ENCODE measurements at places on chromosomes 6 and 20.

DNA sequence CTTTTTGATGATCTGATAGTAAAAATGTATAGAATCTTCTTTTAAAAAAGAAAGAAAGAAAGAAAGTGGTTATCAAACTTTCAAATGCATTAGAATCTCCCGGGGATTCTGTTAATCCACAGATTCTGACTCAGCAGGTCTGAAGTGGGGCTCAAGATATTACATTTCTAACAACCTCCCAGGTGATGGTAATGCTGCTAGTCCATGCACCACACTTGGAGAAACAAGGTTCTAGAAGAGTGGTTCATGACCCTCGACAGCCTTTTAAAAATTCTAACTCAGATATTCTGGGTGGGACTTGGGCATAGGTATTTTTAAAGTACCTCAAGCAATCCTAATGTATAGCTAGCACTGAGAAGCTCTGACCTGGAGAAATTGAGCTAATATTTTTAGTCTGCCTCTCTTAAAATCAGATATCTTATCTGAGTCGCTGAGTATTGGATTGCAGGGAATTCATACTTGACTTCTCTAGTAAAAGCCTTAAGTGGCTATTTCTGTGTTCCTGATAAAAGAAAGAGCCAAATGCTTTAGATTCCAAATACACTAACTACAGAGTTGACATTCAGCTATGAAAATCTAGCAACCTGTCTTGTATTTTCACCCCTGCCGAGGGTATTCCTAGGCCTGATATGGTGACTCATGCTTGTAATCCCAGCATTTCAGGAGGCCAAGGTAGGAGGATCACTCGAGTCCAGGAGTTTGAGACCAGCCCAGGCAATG, 252.4 kb downstream of the PHACTR1 start:
- no peak for DNase-seq

GRCh38 chr20:10513931-10514575, 78.9 kb downstream of the SLX4IP start:
- DNase-seq = no peak

DNA sequence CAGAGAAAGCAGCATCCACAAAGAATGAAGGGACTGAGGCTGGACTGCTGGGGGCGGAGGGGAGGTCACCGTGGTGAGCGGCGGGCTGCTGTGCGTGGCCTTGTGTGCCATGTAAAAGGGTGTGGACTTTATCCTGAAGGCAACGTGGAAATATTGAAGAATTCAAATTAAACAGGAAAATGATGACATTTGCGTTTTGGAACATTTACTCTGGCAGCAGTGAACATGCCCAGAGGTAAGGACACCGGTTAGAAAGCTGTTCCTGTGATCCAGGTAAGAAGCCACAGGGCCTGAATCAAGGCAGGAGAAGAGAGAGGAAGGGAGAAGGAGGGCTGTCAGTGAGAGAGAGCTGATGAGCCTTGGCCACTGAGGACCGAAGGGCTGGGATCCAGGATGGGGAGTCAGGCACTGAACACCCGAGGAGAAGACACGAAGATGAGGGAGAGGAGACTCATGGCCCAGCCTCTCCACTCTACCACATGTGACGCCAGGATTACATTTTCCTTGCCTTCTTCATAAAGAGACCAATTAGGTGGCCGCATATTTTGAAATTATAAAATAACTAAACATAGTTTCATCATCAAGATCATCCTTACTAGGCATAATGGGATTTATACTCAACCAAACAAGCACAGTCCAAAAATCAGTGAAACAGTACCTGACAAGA, 58.4 kb downstream of the TRAM2 start:
- no peak for DNase-seq

DNA sequence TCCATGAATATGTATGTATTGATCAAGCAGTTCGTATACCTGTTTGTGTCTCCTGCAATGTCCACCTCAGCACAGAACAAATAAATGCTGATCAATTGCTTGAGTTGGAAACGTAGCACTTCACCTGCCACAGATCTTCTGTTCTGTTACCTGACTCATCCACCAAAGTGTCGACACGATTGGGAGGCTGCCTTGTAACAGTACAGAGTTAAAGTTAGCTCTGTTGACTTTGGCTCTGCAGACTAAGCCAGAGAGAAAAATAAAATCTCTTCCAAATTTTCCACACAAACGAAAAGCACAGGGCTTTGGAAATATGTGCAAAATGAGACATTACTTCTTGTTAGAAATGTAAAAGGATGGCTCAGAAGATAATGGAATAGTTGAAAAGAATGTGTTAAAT, 245.4 kb downstream of the NRN1 start:
- DNase-seq = no peak

DNA sequence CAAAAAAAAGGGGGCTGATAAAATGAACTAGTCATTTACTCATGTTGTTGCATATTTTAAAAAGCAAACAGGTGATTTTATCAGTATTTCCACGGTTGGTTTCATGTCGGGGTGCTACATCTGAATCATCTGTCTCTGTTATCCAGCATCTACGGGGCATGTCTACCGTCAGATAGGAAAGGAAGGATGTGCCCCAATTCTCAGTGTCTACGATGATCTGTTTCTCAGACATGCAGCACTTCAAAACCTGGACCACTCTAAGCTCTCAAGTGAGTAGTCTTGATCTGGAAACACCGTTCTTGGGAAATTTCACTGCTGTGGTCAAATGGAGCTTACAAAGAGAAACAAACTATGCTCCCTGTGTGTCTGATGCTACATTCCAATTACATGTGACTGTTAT, 240.3 kb upstream of the TAB2 start:
- no peak for DNase-seq

DNA sequence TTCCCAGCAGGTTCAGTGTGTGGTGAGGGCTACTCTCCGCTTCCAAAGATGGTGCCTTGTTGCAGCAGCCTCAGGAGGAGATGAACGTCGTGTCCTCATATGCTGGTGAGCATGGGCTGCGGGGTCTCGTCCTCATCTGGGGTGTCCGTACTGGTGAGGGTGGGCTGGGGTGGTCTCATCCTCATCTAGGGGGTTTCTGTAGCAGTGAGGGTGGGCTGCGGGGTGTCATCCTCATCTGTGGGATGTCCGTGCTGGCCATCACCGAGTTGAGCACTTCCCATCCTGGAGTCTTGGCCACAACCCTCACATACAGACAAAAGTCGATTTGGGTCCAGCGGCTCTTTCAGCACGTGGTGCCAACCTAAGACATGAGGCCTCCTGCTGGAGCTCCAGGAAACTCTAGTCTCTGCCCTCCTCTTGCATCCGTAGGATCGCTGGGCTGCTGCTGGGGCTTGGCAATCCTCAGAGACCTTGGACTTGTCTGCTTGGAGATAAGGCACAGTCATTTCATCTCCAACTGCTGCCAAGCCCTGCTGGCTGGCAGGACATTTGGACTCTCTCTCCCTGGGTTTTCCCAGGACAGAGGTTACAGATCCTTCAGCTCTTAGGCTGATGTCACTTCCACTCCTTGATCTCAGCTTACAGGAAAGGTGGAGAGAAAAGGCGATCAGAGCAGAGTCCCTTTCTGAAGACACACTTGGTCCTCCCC, 160.4 kb downstream of the PACRG start:
- no peak for DNase-seq

GRCh38 chr6:138440758-138441357, 36.8 kb downstream of the HEBP2 start:
- DNase-seq = no peak

- no peak for DNase-seq
Observed at GRCh38 chr6:27753668-27754407, 158.4 kb downstream of the OR2B2 start.

- DNase-seq = no peak
Observed at GRCh38 chr6:27095914-27096313, 151.6 kb upstream of the PRSS16 start.

DNA sequence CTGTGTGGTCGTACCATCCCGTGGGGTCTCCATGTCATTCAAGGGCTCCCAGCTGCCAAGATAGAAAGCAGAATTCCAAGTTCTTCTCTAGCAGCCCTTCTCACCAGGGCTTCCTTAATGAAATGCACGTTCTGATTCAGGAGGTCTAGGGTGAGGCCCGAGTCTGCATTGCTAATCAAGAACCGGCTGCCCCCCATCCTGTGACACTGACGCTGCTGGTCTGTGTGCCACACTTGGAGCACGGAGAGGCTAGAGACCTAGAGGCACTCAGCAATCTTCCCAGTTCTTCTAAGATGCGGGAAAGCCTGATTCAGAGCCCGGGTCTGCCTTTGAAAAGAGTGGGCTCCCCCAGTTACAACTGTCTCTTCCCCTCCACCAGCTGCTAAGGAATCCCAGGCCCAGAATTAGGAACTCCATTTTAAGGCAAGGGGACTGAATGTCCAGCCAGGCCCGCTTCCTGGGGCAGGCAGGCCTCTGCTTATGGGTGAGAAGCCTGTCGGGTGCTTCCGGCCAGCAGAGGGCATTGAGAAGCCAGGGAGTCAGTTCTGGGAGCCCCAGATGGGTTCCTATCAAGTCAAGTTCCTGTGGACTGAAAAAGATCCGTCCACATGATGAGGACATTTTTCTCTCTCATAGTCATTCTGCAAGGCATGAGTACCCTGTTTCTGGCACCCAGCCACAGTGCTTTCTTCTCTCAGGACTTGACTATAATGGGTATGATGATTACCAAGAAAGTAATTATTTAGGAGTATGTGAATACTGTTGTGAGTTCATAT, 69.8 kb upstream of the RIN2 start:
- no peak for DNase-seq

DNA sequence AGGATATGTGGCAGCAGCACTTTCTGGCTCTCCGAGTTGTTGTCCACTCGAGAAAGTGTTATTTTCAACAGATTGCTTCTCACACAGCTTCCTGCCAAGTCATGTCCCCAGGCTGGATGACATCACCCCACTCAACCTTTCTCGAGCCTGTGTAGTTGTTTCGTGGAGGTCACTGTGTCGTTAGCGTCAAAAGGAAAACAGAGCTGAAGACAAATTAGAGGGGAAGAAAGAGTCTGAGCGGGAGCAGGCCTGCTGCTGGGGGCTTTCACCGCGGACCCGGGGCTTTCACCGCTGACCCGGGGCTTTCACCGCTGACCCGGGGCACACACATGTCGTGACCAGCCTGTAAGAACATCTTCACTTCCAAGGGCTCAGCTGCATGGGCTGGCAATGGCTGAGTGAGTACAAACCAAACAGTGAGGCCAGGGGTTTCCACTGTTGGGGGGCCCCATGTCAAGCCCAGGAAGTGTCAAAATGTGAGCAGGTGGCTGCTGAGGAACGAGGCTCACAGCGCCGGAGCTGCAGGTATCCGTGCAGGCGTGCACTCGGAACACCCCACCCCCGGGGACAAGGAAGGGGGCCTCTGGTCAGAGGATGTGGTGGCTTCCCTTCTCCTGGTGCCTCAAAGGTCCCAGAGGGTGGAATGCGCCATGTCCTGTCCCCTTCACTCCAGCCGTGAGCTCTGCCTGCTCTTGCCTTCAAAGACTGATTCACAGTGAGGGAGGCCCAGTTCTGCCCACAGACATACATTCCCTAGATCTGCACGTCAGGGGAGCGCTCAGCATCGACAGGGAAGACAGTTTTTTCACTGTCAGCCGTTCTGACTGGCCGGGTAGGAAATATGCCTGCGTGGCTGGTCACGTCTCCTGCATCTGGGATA, 365.9 kb downstream of the TAF4 start:
- no peak for DNase-seq

DNA sequence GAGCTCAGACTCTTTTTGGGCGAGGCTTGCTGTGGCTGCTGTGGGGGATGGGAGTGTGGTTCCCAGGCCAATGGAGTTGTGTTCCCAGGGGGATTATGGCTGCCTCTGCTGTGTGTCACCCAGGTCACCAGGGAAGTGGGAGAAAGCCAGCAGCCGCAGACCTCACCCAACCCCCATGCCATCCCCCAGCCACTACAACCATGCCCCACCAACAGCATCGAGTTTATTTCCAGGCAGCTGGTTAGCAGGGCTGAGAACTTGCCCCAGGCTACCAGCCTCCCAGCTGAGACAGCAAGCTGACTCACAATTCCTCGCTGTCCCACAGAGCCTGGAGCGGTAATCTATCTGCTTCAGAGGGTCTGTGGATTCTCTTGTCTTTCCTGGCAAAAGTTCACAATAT, 331.7 kb downstream of the FRK start:
- no peak for DNase-seq

DNA sequence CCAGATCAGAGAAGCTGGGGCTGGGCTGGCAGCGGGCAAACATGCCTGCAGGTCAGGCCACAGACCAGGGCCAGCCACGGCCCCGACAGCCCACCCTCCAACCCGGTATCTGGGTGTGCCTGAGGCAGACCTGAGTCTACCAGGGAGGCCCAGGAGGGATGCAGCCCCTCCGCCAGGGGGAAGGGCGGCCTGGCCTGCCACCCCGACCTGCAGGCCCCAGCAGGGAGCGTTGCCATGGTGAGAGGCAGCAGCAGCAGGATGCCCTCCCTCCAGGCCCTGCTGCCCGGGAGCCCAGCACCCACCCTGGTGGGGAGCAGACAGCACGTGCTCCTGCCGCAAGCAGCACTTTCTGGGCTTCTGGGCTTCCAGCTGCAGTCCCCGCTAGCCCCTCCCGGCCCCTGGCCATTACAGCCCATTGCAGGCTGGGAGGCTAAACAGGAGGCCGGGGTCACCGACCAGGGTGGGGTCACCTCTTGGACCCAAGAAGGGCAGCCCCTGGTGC, 3.8 kb upstream of the EEF1A2 start:
- no peak for DNase-seq

DNA sequence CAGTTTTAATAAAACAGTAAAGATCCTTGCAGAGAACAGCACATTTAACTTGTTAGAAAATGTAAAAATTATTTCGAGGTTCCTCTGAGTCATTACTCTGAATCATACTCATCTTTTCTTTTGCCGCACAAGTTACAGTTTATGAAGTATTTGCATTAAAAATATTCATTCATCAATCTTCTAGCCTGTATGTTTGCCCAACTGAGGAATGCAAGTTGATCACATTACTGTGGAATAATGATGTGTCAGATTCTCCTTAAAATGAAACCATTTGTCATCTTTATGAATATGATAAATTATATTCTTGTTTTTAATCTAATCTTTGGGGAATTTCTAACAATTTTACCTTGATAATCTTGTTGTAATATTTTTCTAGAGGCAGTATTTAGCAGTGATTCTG, 340.4 kb upstream of the OPRM1 start:
- no peak for DNase-seq

GRCh38 chr6:4664911-4665310, 111.3 kb upstream of the CDYL start:
- DNase-seq = no peak

- no peak for DNase-seq
Observed at GRCh38 chr20:7734216-7734615, 206.0 kb downstream of the HAO1 start.
